ENCODE measurements at places on chromosomes 6 and 20. TPM values are rescaled to one million over a fixed set of nuclear protein-coding genes. Genes with fewer than 3 reads are reported as not detected.

- no peak for DNase-seq
Observed at GRCh38 chr20:24970030-24970553, 21.0 kb downstream of the CST7 start.

- no peak for DNase-seq
Observed at GRCh38 chr6:16754876-16755275, 6.4 kb downstream of the ATXN1 start.

DNA sequence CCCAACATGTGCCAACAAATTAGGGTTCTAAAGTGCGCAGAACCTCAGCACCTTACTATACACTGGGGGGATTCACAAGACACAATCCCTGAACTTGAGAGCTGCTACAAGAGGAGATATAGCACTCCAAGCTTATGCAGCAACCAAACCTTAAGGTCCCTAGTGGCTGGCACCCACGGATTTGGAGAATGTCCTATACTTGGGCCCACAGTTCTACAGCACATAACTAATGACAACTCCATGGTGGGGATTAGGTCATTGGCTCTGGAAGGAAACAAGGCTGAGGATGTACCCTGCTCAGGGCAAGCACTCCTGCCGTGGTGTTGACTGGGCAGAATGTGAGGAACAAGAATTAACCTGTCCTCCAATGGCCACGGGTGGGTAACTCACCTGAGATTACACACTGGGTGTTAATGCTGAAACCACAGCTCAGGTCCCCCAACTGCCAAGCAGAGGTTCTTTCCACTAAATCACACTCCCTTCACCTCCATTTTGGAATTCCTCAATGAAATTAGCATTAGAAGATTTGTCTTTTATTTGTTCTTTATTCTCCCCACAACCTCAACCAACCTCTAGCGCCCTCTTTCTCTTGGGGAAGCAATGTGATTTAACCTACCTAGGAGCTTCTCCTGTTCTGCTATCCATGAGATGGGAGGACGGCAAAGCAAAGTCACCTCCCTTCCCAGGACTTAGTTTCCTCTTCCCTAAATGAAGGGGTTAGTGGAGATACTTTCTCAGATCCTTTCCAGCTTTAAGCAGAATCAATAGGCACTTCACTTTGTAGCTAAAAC, 32.0 kb downstream of the TRERF1 start:
- no peak for DNase-seq

- DNase-seq, result no peak
Observed at GRCh38 chr6:149855741-149856140, 8.4 kb downstream of the LRP11 start.

DNA sequence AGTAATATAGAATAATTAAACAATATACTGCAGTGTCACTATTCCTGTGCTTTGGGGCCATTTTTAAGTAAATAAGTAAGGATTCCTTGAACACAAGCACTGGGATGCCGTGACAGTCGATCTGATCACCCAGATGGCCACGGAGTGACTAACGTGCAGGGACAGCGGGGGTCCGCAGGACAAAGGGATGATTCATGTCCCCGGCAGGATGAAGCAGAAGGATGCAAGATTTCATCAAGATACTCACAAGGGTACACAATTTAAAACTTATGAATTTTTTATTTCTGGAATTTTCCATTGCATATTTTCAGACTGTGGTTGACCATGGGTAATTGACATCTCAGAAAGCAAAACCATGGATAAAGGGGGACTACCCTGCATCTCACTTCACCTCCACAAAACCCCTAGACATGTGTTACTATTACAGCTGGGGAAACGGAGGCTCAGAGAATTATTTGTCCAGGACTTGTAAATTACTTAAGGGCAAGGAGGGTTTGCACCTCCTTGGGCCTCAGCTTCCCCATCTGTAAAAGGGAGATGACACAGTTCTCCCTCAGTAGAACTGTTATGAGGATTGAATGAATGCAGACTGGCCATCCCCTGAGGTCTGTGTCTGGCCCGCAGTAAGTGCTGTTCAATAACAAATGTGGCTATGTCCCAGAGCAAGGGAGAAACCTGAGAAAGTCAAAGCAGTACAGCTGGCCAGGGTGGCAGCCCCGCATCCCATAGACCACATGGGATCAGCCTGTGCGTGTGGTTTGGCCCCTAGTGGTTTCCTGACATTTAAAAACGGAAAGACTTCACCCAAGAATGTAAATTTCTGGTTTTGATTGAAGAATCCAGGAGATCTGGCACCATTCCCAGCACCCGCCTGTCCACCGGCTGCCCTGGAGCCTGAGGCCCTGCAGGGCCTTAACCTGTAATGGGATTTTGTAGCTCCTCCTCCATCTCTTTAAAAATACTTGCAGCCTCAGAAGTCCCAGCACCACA, 235.5 kb downstream of the BMP7 start:
- peak; percentile 90 for DNase-seq

DNA sequence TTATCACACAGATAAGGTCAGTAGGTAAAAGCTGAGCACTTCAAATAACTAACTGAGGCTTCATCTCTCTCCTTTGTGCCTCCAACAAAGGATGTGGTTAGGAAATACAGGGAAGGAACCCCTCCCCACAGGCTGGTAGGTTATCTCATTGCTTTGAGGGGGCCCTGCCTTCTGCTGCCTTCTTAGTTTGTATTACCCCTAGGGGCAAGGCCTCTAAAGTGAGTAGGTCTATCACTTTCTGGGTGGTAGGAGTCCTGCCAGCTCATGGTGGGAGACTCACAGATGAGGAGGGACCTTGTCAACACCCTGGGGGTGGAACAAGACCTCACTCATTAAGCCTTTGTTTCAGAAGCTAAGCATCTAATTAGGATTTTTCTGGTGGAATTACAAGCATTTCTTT, 34.6 kb downstream of the EDN1 start:
- DNase-seq, result peak; percentile 78

- DNase-seq, result peak; percentile 29
Observed at GRCh38 chr6:74431873-74432580, 736.0 kb downstream of the CD109 start.

Gene SLC32A1
- not detected for total RNA-seq

Gene GNMT
- total RNA-seq, result not detected

Gene HCRTR2
- not detected for total RNA-seq

Gene ZNF322
- 11.0 TPM for total RNA-seq
